ENCODE measurements at places on chromosomes 1 and 21.

DNA sequence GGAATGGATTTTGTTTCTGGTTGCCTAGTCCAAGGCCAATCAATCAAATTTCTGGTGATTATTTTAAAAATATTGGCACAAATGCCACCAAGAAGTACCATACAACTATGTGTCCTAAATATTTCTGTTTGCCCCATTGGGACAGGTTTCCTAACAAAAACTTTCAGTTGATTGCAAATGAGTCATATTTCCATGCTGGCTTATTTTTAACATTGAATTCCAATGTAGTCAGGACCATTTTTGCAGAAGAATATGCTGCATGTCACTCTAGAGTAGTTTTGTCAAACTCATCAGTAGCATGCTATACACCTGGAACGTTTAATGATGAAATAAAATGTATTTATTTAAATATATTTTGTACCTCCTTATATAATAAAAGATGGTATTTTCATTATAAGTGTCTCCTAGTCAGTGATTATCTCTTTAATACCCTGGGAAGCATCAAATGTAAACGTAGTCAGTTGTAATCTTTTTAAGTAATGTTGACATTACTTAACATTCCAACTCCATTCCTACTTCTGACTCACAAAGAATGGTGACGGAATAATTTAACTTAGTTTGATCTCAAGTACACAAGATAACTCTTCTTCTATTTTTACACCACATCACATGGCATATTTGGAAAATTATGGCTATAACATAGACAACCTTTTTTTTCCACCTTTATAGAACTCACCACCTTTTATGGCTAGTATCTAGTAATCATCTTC lies 39.0 kb upstream of the USH2A start:
- DNase-seq: no peak

GRCh38 chr1:32929366-32929765 lies 28.2 kb upstream of the TMEM54 start:
- DNase-seq: no peak

DNA sequence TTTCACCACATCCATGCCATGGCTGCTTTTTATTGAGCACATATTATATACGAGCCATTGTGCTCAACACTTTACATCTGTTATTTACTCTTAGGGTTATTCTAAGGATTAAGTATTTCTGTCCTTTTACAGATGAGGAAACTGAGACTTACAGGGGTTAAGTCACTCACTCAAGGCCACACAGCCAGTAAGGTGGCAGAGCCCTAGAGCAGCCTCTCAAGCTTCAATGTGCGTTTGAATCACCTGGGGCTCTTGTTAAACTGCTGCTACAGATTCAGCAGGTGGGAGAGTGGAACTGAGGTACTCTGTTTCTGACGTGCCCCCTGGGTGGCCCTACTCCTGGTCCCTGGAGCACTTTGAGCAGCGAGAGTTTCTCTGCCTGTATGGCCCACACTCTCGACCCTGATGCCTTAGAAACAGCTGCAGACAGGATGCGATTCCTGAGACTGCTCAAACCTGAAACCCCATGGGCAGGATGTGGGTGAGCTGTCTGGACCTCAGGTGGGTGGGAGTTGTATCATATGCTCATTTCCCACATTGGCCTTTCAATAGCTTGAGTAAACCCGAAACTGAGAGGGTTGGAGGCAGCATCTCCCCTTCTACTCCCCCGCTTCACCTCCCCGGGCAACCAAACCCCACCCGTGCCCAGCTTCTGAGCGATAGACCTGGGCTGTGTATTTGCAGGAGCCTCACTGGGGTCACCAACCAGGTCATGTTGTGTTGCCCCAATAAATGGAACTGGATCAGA lies 59.3 kb downstream of the MAN1C1 start:
- DNase-seq: no peak

- no peak for DNase-seq
These were observed 28.6 kb upstream of the ZNF496 start for GRCh38 chr1:247360116-247360898.

DNA sequence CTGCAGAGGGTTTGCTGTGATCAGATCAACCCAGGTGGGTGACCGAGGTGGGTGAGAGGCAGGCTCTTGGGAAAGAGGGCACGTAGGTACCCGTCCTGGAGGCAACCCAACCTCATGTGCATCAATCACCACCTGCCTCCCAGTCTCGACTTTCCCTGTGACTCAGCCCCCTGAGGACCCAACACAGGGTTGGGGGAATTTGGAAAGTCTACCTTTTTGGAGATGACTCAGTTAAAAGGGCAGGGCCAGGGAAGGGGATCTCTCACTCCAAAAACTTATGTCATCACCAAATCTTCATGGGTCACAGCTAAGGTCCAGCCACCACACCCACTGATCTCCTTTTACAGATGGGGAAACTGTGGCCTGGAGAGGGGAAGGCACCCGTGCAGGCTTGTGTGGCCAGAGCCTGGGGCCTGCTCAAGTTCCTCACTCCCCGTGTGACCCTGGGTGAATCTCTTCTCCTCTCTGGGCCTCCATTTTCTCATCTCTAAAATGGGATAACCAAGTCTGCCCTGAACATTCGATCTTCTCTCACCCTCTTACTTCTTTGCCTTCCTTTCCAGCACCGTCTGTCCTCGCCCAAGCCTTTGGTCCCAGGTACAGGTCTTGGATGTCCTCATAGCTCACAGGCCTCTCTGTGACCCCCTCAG lies 34.6 kb upstream of the WNT4 start:
- DNase-seq: no peak
